CD14-positive monocyte (primary cell): ENCODE measurements at places on chromosomes 2 and 18. TPM values are rescaled to one million over a fixed set of nuclear protein-coding genes. Genes with fewer than 3 reads are reported as not detected.

MOB1A gene
- 285 TPM for polyA plus RNA-seq

POTEE gene
- 0.10 TPM for polyA plus RNA-seq

GRCh38 chr18:59927246-59927825, 27.5 kb downstream of the PMAIP1 start:
- H3K27me3 ChIP-seq, result no peaks in the 10 kb centered on the region
- H3K4me3 ChIP-seq, result no peak overlapping the region
- DNase-seq, result peak; percentile 63
- H3K27ac ChIP-seq, result no peak overlapping the region
- H3K4me1 ChIP-seq, result peaks cover 9% of the 10 kb centered on the region

- H3K4me3 ChIP-seq, result no peak overlapping the region
- no peak overlapping the region for H3K27ac ChIP-seq
- H3K36me3 ChIP-seq, result no peaks in the 10 kb centered on the region
- no peak for DNase-seq
- no peaks in the 10 kb centered on the region for H3K27me3 ChIP-seq
- no peaks in the 10 kb centered on the region for H3K4me1 ChIP-seq
Observed at GRCh38 chr2:13660231-13660630, 943.5 kb downstream of the TRIB2 start.

DNA sequence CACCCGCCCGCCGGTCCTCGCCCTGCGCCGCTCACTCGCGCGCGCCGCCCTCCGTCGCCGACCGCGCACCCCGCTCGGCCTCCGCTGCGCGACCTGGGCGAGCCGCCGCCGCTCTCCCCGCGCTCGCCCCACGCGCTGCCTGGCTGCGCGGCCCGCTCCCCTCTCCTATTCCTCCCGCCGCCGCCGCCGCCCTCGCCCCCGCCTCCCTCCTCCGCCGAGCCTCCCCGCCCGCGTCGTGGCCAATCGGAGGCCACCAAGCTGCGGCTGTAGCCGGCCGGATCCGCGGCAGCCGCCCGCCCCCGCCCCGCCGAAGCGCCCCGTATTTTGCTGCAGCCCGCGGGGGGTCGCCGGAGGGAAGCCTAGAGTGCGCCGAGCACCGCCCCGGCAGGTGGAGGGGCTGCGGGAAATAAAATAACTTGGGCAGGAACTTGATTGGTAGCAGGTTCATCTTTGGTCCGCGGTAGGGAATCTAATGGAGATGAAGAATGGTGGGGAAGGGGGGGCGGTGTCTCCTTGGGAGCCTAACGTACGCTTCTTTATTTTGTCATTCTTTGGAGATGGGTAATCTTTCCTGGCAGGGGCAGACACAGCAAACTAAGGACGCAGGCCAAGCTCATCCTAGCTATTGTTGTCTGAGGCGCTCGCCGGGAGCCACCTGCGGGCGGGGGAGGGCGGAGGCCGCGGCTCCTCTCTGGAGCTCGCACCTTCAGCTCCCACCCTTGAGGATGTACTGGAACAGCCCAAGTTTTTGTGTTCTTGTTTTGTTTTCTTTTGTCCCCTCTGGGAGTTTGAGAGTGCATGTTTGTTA, 1.1 kb upstream of the CDH2 start:
- H3K4me3 ChIP-seq, result no peak overlapping the region
- DNase-seq, result no peak
- peaks cover 7% of the 10 kb centered on the region for H3K4me1 ChIP-seq
- H3K27ac ChIP-seq, result no peak overlapping the region
- peaks cover 57% of the 10 kb centered on the region for H3K27me3 ChIP-seq

GRCh38 chr2:83742117-83742782, 716.8 kb downstream of the SUCLG1 start:
- H3K4me1 ChIP-seq, result no peaks in the 10 kb centered on the region
- DNase-seq, result no peak
- no peaks in the 10 kb centered on the region for H3K27me3 ChIP-seq

DNA sequence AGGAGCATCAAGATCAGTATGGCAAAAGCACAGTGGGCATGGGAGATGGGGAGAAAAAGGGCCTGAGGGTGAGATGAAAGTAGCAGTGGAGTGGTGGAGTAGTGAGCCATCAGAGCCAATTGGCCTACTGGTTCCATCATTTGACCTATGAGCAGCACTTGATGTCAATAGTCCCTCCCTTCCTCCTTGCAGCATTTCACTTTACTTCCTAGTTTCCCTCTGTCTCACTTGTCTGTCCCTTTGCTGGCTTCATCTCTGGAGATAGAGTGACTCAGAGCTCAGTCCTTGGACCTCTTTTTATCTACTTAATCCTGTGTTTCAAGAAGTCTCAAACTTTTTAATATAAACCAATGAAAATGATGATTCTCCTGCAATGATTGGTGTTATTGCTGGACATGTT, 32.1 kb downstream of the FBXO48 start:
- no peak overlapping the region for H3K4me3 ChIP-seq
- H3K4me1 ChIP-seq, result peaks cover 25% of the 10 kb centered on the region
- peak; percentile 53 for DNase-seq
- no peaks in the 10 kb centered on the region for H3K27me3 ChIP-seq
- H3K36me3 ChIP-seq, result no peaks in the 10 kb centered on the region
